HT-29 (cell line): ENCODE measurements at places on chromosomes 1 and 21. TPM values are rescaled to one million over a fixed set of nuclear protein-coding genes. Genes with fewer than 3 reads are reported as not detected.

The INTS3 gene
- total RNA-seq, result 23.4 and 28.9 TPM in 2 replicates

The VANGL2 gene
- total RNA-seq, result 1.5 and 1.6 TPM in 2 replicates

The OLFML3 gene
- 0.03 TPM in 1 of 2 replicates, not detected in the other for total RNA-seq

The PEX19 gene
- 19.5 and 28.1 TPM in 2 replicates for total RNA-seq

The CFAP141 gene
- not detected in 2 replicates for total RNA-seq

The RYR2 gene
- not detected in 2 replicates for total RNA-seq

The LRRC3 gene
- total RNA-seq, result 0.08 and 0.10 TPM in 2 replicates

The SPRR2B gene
- not detected in 2 replicates for total RNA-seq

The SPRR5 gene
- total RNA-seq, result not detected in 2 replicates

The USH2A gene
- total RNA-seq, result not detected in 2 replicates

The PROX1 gene
- total RNA-seq, result 0.94 and 1.0 TPM in 2 replicates

The ATAD3C gene
- total RNA-seq, result 2.3 and 3.1 TPM in 2 replicates

The AADACL4 gene
- not detected in 2 replicates for total RNA-seq

The UBIAD1 gene
- 15.9 and 18.1 TPM in 2 replicates for total RNA-seq

The MYOG gene
- total RNA-seq, result not detected in 2 replicates

The B3GALT2 gene
- not detected in 2 replicates for total RNA-seq
